Left colon (tissue), 2 donors: ENCODE measurements at places on chromosomes 2 and 18. TPM values are rescaled to one million over a fixed set of nuclear protein-coding genes. Genes with fewer than 3 reads are reported as not detected.

The TTN gene
- 3.4 TPM for total RNA-seq

The CNTNAP5 gene
- not detected for total RNA-seq

The PLGLB1 gene
- 1.9 TPM for total RNA-seq

The FARSB gene
- 27.3 TPM for total RNA-seq

The WDR7 gene
- total RNA-seq, result 27.1 TPM

The CENPA gene
- total RNA-seq, result 6.5 TPM

The KHK gene
- 8.8 TPM for total RNA-seq

The TMEM17 gene
- 0.84 TPM for total RNA-seq

The REG3A gene
- total RNA-seq, result not detected

The VIT gene
- 1.3 TPM for total RNA-seq

The PTCD3 gene
- 101 TPM for total RNA-seq

The CYRIA gene
- 6.4 TPM for total RNA-seq

- no peak for DNase-seq
Observed at GRCh38 chr2:68316111-68316510, 3.6 kb downstream of the CNRIP1 start.

- no peak for DNase-seq
Observed at GRCh38 chr2:5695654-5696403, 3.6 kb downstream of the SOX11 start.

DNA sequence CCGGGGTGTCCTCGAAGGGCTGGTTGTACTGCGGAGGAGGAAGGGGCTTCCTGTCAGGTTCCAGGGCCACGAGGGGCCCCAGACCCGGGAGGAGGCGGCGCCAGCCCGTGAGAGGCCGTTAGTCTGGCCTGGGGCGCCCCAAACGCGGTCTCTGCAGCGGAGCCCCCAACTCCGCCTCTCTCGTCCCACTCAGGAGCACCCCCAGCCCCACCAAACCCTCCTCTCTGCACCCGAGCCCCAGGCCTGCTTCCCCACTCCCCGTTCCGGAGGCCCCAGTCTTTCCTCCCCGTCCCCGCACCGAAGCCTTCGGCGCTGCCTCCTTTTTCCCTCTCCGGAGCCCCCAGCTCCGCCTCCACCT is 473 bp downstream of the HJURP start:
- DNase-seq, result no peak

GRCh38 chr2:207123335-207123744 is 42.4 kb downstream of the KLF7 start:
- DNase-seq, result no peak

- DNase-seq, result no peak
Observed at GRCh38 chr2:42084231-42084671, 36.4 kb downstream of the PKDCC start.

DNA sequence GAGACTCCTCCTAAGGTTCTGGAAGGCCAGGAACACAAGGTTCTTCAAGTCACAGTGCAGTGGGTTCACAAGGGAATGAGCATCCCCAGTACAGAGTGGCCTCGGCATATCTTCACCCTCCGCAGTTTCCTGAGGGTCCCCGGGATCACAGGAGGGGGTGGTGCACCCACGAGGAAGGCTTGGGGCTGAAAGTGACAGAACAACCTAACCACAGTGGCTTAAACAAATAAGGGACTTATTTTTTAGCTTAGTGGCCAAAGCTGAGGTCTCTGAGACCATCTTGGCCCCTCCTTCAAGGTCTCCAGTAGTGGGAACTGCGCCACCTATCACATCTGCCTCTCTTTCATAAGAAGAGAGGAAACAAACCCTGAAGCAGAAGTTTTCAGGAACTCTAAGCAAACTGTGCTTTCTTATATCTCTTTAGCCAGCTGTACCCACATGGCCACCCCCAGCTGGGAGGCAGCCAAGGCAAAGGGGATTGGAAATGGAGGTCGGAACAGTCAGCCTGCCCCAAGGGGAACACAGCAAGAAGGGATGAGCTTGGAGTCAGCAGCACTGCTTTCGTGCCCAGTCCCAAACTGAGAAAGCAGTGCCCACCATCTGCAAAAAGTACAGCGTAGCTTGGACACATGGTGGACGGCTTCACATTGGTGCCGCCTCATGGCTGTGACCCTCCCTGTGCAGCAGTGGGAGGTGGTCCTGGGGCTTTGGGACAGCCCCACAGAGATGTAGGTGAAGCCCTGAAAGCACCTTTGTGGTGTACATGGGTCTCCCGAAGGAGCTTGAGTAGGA is 260.0 kb upstream of the ID2 start:
- no peak for DNase-seq

DNA sequence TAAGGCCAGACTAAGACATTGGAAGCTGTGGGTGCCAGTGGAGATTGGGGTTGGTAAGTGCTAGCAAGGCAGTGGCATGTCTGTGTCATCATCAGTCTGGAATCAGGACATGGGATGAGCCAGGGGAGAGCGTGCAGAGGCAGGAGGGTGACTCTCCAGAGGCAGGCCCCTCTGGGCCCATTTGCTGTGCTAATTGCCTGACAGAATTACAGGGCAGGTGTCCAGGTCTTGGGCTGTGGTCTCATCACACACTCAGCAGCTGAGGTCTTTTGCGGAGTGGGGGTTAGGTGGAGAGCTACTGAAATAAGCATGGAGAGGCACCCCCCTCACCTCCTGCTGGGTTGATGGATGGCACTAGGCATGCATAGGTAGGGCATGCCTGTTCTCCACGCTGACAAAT is 57.4 kb downstream of the CELF4 start:
- DNase-seq, result no peak

DNA sequence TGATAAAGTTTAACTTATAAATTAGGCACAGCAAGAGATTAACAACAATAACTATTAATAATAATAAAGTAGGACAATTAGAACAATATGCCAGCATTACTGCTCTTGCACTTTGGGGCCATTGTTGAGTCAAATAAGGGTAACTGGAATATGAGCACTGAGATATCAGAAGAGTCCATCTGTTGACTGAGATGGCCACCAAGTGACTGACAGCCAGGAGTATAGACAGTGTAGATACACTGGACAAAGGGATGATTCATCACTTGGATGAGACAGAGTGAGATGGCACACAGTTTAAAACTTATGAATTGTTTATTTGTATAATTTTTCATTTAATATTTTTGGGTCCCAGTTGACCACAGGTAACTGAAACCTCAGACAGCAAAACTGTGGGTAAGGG is 20.0 kb downstream of the NAB1 start:
- no peak for DNase-seq

DNA sequence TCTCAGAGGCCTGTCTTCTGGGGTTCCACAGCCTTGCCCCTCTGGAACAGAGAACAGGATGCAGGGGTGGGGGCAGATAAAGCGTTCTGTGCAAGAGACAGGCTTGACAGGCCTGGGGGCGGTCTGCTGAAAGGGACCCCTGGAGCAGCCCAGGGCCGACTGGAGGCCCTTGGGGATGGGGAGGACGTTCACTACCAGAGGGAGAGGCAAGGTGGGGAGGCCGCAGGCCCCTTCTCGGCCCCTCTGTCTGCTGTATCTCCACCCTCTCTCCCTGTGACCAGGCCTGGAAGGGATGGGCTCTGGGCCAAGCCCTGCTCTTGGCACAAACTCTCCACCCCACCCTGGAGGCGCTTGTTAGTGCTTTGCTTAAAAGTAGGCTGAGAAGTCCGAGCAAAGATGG is 27.3 kb upstream of the INHBB start:
- no peak for DNase-seq

DNA sequence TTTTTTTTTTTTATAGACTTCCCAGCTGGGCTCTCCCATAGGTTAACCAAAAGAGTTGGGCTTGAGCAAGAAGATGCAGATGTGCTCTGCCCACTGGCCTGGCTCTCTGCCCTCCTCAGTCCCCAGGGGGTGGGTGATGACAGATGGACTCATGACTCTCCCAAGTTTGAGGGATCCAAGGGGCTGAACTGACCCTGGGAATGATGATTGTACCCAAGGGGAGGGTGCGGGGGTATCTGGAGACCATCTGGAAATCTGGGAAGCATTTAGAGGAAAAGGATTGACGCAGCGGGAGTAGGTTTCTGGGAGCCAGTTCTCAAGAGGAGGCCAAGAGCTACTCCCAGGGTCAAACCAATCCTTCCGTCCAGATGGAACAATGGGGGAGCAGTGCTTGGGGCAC is 330.8 kb downstream of the CYP26B1 start:
- DNase-seq, result no peak

GRCh38 chr2:15860760-15861159 is 79.6 kb upstream of the MYCN start:
- no peak for DNase-seq

GRCh38 chr2:221272729-221273128 is 299.4 kb downstream of the EPHA4 start:
- DNase-seq, result no peak

DNA sequence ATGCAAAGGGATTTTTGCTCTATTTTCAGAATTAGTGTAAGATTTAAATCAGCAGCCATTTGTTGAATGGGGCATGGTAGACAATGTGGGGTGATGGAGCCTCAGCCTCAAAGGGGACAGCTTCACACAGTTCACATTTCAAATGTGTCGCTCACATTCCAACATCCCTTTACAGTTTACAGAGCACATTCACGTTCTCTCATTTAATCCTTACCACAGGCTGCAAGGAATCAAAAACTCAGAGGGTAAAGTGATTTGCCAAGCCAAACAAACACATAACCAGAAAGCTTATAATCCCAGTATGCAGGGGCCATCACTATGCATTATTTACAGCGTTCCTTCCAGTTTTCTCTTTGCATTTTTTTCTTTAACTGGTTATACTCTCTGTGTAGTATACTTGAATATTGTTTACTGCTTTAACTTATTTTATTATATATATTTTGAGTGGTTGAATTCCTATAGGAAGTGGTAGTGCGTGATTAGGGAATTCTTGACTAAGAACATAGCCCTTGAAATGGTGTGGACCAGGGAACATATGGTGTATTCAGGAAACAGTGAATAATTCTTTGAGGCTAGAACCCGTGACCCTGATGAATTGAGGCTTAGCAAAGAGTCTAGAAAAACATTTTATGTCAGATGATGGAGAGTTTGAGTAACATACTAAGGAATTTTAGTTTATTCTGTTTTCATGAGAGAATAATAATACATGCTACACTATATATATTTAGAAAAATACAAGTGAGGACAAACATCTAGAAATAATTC is 18.1 kb upstream of the TAF1B start:
- DNase-seq, result no peak

GRCh38 chr18:38025433-38026038 is 459.9 kb upstream of the CELF4 start:
- DNase-seq, result no peak

DNA sequence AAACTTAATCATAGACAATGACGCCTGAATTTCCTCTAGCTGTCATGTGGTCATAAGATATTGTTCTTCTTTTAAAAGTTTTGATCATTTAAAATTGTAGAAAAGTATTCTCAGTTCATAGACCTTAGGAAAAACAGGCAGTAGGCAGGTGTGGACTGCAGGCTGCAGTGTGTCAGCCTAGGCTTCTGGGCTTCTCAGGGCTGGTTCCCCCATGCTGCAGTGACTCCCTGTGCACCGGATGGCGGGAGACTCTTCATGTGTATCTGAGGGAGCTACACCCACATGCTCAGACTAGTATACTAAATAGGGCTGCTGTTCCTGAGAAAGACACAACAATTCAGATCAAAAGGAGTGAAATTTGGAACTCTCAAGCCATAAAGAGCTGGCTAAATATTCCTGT is 72.4 kb downstream of the PXDN start:
- DNase-seq, result no peak

DNA sequence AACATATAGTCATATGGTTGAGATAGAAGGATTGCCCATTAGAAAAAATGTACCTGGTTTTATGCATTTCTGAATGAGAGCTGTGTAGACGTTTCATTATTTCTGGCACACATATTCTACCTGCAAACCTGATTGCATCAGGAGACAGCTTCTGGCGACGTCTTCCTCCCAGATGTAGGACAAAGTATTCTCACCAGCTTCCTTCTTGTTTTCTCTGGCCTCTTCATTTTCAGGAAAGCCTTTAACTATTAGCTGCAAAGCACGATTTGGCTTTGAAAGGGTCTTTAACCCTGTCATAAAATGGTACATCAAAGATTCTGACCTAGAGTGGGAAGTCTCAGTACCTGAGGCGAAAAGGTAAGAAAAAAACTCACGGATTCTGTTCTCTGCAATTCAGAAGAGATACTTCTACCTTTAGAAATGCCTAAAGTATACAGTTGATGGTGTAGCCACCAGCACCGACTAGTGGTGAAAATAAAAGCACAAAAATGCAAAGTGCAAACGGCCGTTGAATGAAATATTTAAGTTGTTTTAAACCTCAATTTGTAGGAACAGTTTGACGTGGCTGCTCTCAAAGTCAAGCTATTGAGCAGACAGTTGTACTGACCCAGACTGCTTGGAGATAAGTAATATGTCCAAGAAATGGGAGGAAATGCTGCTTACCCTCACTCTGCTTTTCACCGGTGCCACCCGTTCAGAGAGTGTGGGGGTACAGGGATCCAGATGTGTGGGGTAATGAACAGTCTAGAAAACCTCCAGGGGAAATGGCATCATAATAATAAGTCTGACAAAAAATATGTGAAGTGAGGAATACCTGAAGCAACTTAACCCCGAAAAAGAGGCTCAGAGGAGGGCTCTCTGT is 20.2 kb downstream of the IL18RAP start:
- DNase-seq, result peak; percentile 13

GRCh38 chr2:195498839-195499490 is 158.1 kb upstream of the SLC39A10 start:
- no peak for DNase-seq

- peak; percentile 57 for DNase-seq
Observed at GRCh38 chr2:27705851-27706622, 42.3 kb downstream of the SLC4A1AP start.

DNA sequence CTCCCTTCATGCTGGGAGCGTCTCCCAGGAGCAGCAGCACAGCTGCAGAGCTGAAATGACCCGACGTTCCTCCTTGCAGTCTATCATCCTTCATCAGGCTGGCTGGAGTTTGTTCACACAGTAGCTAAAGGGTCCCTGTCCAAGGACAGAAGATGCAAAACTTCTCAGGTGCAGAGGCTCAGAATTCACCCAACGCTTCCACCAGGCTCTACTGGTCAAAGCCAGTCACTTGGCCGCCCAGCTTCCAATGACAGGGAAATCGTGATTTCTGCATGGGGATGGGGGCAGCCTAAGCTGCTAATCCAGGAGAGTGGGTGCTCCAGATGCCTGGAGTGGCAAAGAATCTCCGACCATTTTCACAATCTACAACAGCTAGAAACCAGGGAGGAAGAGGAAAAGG is 97.0 kb upstream of the SALL3 start:
- no peak for DNase-seq

DNA sequence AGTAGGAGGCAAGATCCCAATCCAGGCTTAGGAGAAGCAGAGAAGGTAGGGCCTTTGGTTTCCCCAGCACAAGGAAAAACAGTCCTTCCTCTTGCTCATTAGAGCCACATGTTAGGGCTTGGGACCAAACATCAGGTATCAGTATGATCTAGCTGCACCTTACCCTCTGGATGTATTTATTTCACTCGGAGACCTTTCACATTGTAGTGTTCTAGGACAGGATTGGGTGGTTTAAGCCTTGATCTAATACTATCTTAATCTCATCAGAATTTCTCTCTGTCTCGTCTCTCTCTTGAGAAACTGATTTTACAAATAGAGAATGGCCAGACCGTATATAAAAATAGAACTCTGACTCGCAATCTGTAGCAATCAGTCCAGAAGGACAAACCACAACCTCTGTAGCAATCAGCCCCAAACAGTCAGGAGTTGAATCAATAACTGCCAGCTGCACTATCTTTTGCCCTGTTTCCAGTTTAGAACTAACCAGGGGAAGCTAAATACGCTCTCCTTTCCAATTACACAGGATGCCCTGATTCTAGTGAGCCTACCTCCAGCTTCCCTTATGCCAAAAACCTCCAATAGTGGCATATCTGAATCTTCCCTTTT is 207.1 kb downstream of the TDRD15 start:
- no peak for DNase-seq

- no peak for DNase-seq
Observed at GRCh38 chr18:56377231-56377630, 261.2 kb downstream of the TXNL1 start.
